ENCODE measurements at places on chromosomes 3 and 15.

- peak overlapping the region; percentile 92 for H3K4me3 ChIP-seq
- no peaks in the 10 kb centered on the region for H3K27me3 ChIP-seq
- DNase-seq = peak; percentile 31
Observed at GRCh38 chr15:84715441-84716035, 401 bp downstream of the SEC11A start.

GRCh38 chr15:90203922-90204321 lies 2.8 kb downstream of the SEMA4B start:
- no peak for DNase-seq
- H3K27me3 ChIP-seq = no peaks in the 10 kb centered on the region
- no peak overlapping the region for H3K4me3 ChIP-seq
- peaks cover 9% of the 10 kb centered on the region for H3K36me3 ChIP-seq
- peaks cover 27% of the 10 kb centered on the region for H3K4me1 ChIP-seq

- no peaks in the 10 kb centered on the region for H3K4me1 ChIP-seq
- no peaks in the 10 kb centered on the region for H3K36me3 ChIP-seq
- no peak for DNase-seq
- H3K4me3 ChIP-seq = no peak overlapping the region
Observed at GRCh38 chr15:44157679-44158078, 37.4 kb downstream of the FRMD5 start.

DNA sequence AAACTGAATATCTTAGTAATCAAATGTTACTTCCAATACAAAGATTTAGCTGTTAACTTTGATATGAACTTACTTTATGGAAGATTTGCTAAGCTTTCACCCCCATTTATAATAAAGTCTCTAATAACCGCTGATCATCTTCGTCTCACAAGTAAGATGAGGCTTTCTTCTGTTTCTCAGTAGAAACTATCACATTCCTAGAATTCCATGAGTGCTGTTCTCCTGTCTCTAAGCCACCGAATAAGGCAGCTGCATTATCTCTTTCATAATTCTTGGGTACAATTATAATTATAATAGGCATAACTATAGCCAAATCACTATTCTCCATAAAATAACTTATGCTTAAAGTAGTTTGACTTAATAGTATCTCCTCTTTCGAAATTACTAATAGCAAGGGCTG lies 18.3 kb upstream of the SETMAR start:
- H3K27me3 ChIP-seq = peaks cover 26% of the 10 kb centered on the region
- no peaks in the 10 kb centered on the region for H3K4me1 ChIP-seq
- no peaks in the 10 kb centered on the region for H3K36me3 ChIP-seq

GRCh38 chr3:85725809-85726208 lies 767.0 kb downstream of the CADM2 start:
- H3K36me3 ChIP-seq = no peaks in the 10 kb centered on the region
- H3K4me3 ChIP-seq = no peak overlapping the region
- H3K27me3 ChIP-seq = no peaks in the 10 kb centered on the region
- no peaks in the 10 kb centered on the region for H3K4me1 ChIP-seq
- no peak overlapping the region for H3K27ac ChIP-seq
- no peak for DNase-seq

GRCh38 chr15:52789601-52790168 lies 451 bp downstream of the ONECUT1 start:
- no peak overlapping the region for H3K27ac ChIP-seq
- H3K4me1 ChIP-seq = no peaks in the 10 kb centered on the region
- no peak for DNase-seq
- H3K4me3 ChIP-seq = peak overlapping the region; percentile 57
- peaks cover 87% of the 10 kb centered on the region for H3K27me3 ChIP-seq

DNA sequence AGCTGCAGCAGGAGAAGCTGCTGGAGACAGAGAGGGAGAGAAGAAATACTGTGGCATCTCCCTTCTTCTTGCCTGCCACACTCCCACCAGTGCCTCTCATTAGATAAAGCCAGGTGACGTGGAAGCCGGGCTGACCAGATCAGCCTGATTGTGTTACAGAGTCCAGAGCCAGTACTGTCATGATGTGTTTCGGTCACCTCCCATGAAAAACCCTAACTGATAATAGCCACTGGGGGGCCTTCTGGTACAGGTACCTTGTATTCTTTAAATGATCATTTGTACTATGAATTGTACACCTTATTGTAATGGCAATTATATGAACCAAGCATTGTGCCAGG lies 125.8 kb upstream of the TMEM108 start:
- H3K36me3 ChIP-seq = no peaks in the 10 kb centered on the region
- H3K27ac ChIP-seq = no peak overlapping the region
- no peaks in the 10 kb centered on the region for H3K27me3 ChIP-seq
- DNase-seq = no peak
- no peaks in the 10 kb centered on the region for H3K4me1 ChIP-seq

GRCh38 chr3:193899001-193899400 lies 236.9 kb upstream of the HES1 start:
- peaks cover 9% of the 10 kb centered on the region for H3K27me3 ChIP-seq
- no peaks in the 10 kb centered on the region for H3K4me1 ChIP-seq
- H3K4me3 ChIP-seq = no peak overlapping the region

All from activated T-helper 2 cell treated with anti-CD3 and anti-CD28 coated beads, Interferon-gamma antibody, Interleukin-2, Interleukin-4, amounts not matched to agents 10 μg/mL and 5 μg/mL and 100 μg/mL, durations not matched to agents 14 hours and 24 hours and 36 hours (primary cell).